ENCODE measurements at places on chromosomes 5 and 9.

GRCh38 chr5:32600054-32600622 lies 14.8 kb downstream of the SUB1 start:
- no peak for DNase-seq

DNA sequence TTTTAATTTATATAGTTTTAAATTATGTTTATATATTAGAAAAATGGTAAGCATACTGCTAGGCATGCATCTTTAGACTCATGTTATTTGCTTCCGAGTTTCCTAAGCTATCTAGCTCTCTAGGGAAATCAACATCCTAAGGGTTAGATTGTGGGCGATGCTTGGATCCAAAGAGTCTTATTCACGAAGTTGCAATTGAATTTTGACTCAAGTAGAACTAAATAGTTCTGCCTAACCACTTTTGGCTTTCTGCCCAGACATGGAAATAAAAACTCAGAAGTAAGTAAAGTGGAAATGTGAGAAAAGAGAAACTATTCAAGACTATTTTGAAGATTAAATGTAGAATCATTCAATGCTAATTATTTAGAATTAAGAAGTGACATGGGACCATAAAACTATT lies 440.4 kb downstream of the CDH18 start:
- no peak for DNase-seq

DNA sequence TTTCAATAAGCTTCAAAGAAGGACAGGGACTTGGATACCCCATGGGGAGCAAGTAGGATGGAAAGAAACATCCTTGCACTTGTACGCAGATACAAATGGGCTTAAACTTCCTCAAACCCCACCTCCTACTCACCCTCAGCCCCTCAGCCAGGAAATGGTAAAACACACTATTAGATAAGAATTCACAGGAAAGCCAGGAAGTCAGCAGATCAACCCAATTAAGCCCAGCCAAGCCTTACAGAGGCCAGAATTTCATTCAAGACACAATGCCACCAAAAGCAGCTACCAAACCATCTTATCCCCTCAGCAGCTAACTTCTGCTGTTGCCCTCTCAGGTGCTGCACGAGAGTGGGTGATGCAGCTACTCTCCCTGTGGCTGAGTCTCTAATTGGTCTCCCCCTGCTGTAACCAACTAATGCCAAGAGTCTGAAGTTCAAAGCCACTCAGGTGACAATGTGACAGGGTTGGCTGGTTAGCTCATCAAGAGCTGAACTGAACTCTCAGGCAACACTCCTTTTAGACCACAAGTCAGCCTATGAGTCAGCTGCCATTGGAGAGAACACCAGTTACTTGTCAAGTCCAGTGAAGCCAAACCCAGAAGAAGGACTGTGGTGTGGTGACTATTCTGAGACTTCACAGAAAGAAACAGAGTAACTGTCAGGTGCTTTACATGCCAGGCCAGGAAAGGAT lies 201.9 kb downstream of the ZNF608 start:
- no peak for DNase-seq

DNA sequence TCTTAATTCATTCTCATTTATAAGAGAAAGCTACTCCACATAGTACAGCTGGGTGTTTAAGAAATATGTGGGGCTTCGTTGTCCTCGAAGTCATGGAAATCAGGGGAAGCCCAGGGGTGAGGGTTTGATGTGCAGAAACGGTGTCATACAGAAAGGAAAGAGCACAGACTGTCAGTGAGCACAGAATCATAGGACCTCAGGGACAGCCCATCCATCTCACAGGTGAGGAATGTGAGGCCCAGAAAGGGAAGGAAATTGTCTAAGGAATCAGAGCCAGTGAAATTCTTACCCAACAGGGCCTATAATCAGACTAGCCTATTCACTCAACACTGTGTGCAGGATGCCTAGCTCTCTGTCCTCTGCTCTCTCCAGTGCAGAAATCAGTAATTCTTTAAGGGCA lies 535.6 kb downstream of the SPOCK1 start:
- no peak for DNase-seq

- DNase-seq: no peak
Observed at GRCh38 chr5:15256485-15256884, 243.5 kb upstream of the FBXL7 start.

DNA sequence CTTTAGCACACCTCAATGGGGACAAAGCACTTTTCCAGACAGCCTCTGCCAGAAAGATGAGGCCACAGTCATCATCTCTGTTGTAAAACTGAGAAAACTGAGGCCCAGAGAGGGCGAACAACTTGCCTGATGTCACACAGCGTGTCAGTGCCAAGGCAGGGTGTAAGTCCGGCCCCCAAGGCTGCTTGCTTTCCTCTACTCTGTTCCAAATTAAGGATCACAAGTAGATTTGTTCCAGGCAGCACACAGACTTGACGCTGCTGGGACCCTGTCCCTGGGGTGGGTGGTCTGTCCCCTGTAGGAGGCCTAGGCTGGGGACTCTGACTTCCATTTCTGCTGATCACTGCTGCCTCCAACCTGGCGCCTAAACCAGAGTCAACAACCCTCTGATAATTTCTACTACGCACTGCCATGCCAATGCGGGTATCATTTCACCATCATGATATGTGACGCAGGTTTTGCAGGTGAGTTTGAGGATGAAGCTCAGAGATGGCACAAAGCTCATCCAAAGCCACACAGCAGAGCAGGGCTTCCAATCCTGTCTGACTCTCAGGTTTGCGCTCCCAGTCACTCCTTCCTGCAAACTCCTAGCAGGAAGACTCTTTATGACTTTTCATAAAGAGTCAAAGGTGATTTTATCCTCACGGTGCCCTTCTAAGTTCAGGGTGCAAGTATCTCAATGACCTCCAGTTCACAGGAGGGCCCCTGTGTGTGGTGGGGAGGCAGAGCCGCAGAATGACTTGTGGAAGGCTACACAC lies 13.5 kb upstream of the RALGDS start:
- peak; percentile 40 for DNase-seq

- DNase-seq: no peak
Observed at GRCh38 chr9:132698989-132699388, 28.7 kb downstream of the GTF3C4 start.

GRCh38 chr9:22049411-22049810 lies 40.3 kb upstream of the CDKN2B start:
- DNase-seq: no peak

- no peak for DNase-seq
Observed at GRCh38 chr5:157354800-157355199, 88.9 kb downstream of the CYFIP2 start.

DNA sequence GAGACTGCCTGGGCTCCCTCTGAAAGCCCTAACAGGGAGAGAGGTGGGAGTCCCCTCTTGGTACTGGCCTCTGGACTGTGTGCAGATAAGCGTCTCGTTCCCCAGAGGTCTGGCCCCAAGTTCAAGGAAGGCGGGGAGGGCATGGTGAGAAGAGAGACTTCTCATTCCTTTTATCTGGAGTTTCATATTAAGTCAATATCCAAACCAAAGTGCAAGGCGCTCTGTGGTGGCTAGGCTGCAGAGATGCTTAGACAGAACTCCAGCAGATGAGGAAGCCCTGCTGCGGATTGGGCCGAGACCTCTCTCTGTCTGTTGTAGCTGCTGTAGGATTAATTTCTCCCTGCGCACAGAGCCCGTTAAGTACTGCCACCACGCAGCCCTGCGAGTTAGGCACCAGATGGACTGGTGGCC lies 16.0 kb downstream of the MVB12B start:
- no peak for DNase-seq

GRCh38 chr5:143569213-143569701 lies 165.8 kb upstream of the NR3C1 start:
- no peak for DNase-seq

- no peak for DNase-seq
Observed at GRCh38 chr5:150377964-150378694, 20.6 kb downstream of the TCOF1 start.

DNA sequence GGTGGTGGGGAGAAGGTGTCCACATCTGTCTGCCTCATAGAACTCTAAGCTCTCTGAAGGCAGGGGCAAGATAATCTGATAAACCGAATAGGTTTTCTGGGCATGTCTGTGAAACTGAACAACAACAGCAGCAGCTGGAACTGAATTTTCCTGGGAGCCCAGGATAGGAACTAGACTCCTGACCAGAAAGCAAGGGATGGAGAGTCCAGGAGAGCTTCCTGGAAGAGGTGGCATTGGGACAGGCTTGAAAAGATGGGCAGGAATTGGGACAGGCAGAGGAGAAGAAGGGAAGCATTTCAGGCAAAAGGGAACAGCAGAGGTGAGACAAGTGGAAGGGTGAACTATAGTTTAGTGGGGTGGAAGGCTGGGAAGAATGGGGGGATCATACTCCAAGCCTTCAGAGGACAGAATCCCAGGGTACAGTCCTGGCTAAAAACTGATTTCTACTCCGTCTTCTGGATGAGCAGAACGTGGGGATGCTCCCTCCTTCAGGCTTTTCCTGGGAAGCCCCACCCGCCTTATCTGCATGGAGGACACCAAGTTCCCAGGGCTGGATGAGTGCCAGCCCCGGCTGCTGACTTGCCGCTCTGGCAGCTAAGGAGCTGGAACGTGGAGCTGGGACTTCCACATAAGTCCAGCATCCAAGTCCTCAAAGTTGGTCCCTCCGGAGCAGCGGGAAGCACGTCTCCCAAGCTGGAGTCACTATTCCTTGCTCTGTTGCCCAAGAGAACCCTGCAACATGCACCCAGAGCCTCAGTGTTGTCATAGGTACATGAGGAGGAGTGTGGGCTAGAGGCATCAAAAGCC lies 13.9 kb upstream of the KIF12 start:
- DNase-seq: no peak

GRCh38 chr5:42836070-42836769 lies 24.5 kb upstream of the SELENOP start:
- no peak for DNase-seq

GRCh38 chr5:148855249-148856008 lies 29.0 kb downstream of the ADRB2 start:
- DNase-seq: no peak

GRCh38 chr5:115439042-115439441 lies 105.5 kb downstream of the FEM1C start:
- DNase-seq: no peak

DNA sequence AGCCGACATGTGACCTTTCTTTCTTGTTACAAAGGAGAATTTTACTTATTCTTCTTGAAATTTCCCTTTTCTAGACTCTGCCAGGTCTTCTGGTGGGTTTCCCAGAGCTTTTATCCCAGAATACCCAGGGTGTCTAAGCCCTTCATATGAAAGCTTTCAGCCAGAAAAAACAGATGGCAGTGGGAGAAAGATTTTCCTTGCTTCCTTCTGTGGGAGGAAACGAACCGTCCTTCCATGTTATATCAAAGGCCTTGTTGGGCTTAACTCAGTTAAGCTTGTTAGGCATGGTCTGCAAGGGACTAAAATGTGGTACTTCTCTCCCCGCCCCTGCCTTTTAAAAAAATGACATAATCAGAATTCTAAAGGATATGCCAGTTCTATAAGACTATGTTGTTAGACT lies 47.5 kb downstream of the SPATA31D1 start:
- DNase-seq: no peak

All from activated CD4-positive, alpha-beta T cell treated with anti-CD3 and anti-CD28 coated beads, Interleukin-2, amount 50 U/mL, for 48 hours (primary cell).